ENCODE measurements at places on chromosomes 7 and 10.

GRCh38 chr7:22444181-22444971 lies 55.6 kb downstream of the STEAP1B start:
- no peak for DNase-seq

GRCh38 chr10:11178606-11179515 lies 161.2 kb downstream of the CELF2 start:
- DNase-seq, result peak; percentile 88

DNA sequence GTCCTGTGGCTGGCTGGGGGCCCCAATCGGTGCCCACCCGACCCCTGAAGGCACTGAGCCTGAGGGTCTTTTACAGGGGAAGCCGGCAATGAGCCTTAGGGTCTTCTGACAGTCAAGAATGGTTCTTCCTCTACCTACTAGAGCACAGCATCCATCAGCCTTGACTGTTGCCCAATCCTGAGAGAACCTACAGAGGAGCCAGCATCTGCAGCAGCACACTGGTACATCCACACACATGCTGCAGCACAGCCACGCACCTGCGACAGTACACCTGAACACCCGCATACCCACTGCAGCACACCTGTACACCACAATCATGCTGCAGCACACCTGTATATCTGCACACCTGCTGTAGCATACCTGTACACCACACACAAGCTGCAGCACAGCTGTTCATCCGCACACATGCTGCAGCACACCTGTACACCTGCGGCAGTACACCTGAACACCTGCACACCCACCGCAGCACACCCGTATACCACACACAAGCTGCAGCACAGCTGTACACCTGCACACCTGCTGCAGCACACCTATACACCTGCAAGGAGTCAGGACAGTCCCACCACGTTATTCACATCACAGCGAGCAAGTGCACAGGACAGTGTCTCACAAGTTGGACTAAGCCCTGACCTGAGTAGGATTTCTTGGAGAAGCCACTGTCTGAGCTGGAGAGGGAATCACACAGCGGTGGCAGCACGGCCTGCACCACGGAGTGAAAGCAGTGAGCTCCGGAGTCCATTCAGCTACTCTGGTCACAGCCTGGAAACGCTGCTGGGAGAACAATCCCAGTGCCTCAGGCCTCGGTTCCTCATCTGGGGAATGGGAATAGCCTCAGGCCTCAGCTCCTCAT lies 56.4 kb downstream of the VIPR2 start:
- no peak for DNase-seq

DNA sequence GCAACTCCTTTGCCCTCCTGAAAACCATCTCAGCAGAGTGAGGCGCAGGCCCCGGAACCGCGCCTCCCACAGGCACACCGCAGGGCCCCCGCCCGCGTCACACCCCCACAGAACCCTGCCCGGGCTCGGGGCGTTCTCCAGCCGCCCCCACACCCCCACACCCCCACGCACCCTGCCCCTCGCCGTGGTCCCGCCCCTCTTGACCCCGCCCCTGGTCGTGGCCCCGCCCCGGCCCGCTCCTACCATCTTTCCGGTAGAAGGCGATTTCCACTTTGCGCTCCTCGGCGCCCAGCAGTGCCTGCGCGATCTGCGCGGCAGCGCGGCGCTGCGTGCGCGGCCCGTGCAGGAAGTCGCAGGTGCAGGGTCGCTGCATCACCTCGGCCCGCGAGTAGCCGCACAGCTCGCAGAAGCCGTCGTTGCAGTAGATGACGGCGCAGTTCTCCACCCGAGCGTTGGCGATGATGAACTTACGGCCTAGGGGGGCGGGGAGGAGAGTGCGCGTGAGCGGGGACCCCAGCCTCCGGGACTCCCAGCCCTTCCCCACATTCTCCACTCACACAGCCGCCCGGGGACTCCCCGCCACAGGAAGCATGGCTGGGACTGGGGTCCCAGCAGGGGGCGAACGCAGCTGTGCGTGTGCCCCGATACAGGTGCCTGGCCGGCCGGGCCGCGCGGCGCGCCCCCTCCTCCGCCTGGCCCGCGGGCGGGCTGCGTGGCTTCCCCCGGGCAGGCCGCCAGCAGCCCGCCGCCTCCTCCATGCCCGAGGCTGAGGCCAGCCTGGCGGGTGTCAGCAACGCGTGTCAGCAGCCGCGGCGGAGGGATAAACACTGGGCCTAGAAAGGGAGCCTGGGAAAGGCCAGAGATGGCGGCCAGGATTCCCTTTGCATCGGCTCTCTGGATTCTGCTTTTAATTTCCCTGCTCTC lies 3.4 kb downstream of the KCNH2 start:
- peak; percentile 74 for DNase-seq

DNA sequence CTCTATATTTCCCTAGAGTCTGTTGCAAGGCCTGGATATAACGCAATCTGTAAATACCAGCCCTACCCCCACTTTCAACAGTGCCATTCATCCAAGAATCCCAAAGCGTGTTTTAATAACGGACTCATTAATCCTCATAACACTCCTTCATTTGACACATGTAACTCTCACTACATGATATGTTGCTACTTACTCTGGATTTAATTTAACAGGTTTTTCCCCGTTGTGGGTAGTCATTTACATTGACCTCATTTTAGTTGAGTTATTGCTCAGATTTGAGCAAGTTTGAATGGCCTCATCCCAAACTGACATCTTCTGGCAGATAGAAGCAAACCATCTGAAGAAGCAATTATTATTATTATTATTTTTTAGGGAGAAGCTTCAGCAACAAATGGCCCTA lies 125.4 kb upstream of the NPVF start:
- DNase-seq, result no peak

GRCh38 chr10:112141292-112141691 lies 42.3 kb downstream of the GPAM start:
- no peak for DNase-seq

GRCh38 chr10:77849039-77849664 lies 77.4 kb downstream of the DLG5 start:
- DNase-seq, result no peak

DNA sequence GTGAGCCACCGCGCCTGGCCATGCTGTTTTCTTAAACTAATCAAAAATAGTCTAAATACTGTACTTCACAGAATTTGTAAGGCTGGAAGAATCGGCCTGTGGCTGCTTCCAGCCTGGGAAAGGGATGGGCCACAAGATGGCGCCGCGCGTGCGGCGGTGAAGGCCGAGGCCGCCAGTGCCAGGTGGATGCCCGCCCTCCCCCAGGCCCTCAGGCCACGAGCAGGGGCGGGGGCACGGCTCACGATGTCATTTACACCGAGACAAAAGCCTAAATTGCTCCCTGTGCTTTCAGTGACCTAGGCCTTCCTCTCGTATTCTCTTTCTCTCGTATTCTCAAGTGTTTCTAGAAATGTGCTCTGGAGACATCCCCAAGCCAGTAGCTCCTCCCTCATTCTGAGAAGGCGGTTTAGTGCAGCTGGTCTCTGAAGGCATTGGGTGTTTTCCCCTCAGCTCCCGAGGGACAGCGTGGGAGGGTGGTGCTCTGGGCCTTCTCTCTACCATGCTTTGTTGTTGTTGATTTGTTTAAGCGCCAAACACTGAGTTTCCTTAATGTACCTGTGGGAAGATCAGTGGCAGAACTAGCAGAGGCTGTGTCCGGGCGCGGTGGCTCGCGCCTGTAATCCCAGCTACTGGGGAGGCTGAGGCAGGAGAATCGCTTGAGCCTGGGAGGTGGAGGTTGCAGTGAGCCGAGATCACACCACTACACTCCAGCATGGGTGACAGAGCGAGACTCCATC lies 68.4 kb downstream of the CDC123 start:
- DNase-seq, result peak; percentile 77

DNA sequence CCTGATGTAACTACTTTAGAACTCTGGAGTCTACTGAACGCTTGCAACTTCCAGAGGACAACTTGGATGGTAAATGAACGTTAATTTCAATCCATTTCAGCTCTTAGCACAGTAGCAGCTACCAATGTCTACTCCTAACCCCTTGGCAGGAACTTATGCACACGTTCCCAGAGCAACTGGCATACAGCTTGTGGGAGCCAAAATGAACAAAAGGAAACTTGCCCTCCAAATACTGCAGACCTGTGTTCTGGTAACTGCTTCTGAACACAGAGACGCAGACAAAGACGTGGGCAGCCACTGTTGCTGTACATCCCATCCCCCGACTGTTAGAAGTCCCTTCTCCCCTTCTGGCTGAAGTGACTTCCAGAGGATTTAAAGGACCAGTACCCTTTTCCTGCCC lies 61.3 kb downstream of the XPNPEP1 start:
- no peak for DNase-seq

DNA sequence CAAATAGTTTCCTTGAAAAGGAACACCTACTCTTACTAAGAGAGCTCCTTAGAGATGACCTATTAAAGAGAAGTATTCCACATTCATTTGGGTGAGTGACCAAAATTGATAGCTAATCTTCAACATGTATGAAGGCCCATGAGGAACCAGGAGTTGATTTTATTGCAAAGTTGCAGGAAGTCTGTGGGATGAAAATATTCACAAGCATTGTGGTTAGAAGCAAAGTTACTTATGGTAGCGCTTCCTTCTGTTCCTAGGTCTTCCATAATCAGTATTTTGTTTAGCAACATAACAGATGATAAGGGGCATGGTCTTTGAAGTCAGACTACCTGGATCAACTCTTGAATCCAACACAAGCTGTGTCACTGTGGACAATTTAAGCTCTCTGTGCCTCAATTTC lies 164.5 kb downstream of the DGKB start:
- DNase-seq, result no peak

DNA sequence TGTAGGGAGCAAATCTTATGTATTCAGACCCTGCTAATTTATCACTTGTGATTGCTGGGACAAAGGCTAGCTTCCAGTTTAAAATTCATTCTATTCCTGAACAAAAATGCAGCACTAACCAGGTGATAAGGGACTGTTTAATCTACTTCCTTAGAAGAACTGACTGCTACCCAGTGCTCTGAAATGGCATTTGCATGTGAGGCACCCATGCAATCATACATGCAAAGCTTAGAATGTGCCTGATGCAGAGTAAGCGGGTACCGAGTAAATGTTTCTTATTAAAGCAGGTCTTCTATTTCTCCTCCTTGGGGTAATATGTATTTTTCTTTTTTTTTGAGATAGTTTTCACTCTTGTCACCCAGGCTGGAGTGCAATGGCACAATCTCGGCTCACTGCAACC lies 54.5 kb downstream of the NEURL1 start:
- DNase-seq, result no peak

- DNase-seq, result no peak
Measured at GRCh38 chr10:32489901-32490300, 44.0 kb downstream of the CCDC7 start.

GRCh38 chr10:110487411-110488331 lies 10.0 kb upstream of the DUSP5 start:
- DNase-seq, result no peak

DNA sequence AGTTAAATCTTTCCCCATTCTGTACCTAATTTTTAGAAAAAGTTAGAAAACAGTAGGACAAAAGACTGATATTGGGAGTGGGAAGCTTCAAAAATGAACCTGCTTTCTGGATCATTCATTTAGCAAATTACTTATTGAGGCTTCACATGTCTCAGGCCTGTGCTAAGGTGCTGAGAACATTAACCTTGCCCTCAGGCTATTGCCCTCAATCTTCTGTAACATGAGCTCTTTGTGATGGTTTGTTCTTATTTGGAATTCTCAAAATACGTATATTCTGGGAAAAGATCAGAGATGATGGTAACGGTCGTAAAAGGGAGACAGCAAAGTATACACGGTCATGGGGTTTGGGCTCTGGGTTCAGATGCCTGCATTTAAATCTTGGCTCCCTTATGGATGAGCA lies 39.5 kb upstream of the PRKG1 start:
- no peak for DNase-seq

DNA sequence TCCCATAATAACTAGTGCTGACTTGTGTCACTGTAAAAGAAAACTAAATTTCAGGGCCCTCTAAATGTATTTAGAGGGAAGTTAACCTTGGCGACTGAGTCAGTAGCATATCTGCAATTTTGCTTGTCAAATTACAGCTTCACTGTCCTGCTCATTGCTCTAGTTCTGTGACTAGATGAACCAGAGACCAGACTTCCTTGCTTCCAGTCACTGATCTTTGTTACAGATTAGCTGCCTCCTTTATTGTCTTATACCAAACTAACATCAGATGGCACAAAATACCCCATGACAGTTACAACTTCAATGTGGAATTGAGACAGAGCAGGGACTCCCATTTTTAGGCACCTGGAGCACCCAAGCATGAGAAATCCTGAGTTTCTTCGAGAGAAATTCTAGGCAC lies 79.9 kb upstream of the POM121L12 start:
- DNase-seq, result no peak

GRCh38 chr7:77540402-77540822 lies 3.3 kb downstream of the PTPN12 start:
- DNase-seq, result no peak

- DNase-seq, result no peak
Measured at GRCh38 chr10:75057680-75058079, 53.8 kb upstream of the SAMD8 start.

DNA sequence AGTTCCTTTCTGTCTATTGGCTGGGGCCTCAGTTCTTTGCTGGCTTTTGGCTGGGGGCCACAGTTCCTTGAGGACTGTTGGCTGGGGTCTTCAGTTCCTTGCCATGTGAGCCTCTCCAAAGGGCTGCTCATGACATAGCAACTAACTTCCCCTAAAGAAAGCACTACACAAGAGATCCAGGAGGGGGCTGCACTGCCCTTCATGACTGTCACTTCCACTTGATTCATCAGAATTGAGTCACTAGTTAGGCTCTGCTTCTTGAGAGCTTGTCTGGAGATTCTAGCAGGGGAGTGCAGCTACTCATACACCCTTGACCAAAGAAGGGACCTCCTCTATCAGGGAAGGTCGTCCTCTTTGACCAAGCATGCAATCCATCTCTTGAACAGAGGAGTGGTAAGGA lies 38.0 kb upstream of the MKX start:
- peak; percentile 22 for DNase-seq

- DNase-seq, result no peak
Measured at GRCh38 chr7:54904130-54904529, 114.7 kb upstream of the EGFR start.

DNA sequence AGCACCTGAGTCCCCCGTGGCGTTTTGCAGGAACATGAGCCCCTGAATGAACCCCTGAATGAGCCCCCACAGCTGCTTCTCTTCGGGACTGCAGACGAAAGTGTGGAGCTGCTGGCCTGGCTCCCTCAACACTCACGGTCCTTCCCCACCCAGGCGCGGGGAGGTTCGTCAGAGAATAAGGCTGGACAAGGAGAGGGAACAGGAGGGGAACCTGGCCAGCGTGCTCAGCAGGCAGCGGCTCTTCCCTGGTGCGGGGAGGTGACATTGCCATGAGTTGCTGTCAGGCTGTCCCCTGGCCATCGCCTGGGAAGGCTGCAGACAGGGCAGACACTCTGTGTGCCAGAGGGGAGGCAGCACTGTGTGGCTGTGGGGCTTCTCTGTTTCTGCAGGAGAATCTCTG lies 80.9 kb upstream of the SHH start:
- DNase-seq, result no peak

- no peak for DNase-seq
Measured at GRCh38 chr7:98855610-98856422, 14.0 kb downstream of the TMEM130 start.

DNA sequence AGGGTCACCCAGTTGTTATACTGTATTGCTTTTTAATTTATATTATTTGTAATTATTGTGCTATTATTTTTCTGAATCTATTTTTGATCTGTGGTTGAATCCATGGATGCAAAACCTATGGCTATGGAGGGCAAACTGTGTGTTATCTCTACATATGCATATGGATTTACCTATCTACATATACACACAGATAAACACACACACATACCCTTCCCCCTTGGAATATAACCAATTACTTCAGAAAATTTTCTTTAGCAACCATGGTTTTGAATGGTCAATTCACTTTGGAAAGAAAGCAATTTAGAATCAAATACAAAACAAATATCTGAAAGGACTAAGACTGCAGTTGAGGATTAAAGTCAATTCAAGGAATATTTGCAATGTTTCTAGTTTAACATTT lies 39.1 kb downstream of the MTPN start:
- no peak for DNase-seq
